Activated CD4-positive, alpha-beta T cell treated with anti-CD3 and anti-CD28 coated beads for 48 hours (primary cell): ENCODE measurements at places on chromosomes 2 and 18.

DNA sequence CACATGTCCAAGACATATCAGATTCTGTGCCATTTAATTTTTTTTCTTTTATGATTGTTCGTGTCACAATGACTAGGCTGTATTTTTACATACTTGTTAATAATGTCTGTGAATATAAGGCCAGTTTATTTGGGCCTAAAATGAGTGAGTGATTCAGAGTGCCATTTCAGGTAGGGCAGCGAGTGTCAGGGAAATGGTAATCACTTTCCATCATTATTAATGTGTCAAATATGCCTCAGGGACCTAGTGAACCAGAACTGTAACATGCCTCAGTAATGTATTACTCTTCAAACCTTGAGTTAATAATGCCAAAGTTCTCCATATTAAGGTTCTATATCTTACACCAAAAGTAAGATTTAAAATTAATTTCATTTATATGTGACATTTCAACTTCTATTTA lies 8.6 kb downstream of the FAM171B start:
- DNase-seq = no peak

GRCh38 chr2:201779901-201780673 lies 646 bp downstream of the ALS2 start:
- DNase-seq = no peak

- DNase-seq = no peak
These were observed 71.4 kb upstream of the GLS start for GRCh38 chr2:190809139-190809764.

DNA sequence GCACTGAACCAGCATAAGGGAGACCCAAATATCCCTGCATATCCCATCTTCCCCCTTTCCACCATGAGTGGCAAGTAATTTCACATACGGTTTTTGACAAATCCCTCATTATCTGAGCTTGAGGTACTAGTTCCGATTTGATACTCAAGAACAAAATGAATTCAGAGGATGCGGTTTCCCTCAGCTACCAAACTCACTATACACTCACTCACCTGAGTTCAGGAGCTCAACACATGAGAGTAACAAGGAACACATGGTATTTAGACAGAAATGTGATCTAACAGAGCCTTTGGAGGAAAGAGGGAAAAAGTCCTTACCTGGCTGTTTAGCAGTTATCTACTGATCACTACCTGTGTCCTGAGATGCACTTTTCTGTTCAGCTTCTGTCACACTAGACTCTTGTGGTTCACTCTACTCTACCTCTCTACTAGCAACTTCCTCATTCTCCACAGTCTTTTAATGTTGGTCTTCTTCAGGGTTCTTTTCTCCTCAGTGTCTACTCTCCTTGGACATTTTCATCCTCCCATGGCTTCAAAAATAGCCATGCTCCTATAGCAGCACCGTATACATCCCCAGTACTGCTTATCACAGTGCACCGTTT lies 25.1 kb downstream of the ASXL2 start:
- DNase-seq = no peak

- no peak for DNase-seq
These were observed 42.0 kb downstream of the EPHA4 start for GRCh38 chr2:221529943-221530652.

GRCh38 chr2:83866211-83866610 lies 592.9 kb downstream of the SUCLG1 start:
- DNase-seq = no peak

DNA sequence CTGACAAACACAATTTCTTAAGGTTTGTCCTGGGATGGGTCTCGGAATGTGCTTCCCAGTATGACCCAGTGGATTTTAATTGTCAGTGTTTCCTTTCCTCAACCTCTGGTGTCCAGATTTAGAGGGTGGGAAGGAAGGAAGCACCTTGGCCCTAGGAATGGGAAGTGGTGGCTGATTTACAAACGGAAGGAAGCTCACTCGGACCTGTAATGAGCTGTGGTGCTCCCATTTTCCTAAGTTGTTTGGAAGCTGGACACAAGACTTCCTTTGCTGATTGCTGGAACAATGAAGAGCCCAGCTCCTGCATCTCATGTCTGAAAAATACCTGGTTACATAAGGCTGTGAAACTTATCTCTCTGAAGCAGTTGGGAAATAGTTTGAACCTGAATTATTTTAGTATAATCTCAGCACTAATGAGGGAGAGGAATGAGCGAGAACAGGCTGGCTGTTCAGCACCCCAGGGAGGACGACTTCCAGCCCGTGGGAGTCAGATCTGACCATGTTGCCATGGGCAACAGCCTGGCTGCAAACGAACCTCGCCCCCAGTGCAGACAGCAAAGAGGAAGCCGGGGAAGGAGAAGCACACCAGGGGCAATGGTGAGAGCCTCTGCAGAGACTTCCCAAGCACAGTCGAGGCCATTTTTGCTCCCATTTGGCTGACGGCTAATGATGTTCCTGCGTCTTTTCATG lies 74.4 kb upstream of the ASB18 start:
- no peak for DNase-seq
